ENCODE measurements at places on chromosomes 13 and 19.
A peak's percentile ranks its signal among the peaks of the same experiment; 100 is the strongest.

- no peak for DNase-seq
Observed at GRCh38 chr19:38908911-38909310, 3.1 kb downstream of the CCER2 start.

DNA sequence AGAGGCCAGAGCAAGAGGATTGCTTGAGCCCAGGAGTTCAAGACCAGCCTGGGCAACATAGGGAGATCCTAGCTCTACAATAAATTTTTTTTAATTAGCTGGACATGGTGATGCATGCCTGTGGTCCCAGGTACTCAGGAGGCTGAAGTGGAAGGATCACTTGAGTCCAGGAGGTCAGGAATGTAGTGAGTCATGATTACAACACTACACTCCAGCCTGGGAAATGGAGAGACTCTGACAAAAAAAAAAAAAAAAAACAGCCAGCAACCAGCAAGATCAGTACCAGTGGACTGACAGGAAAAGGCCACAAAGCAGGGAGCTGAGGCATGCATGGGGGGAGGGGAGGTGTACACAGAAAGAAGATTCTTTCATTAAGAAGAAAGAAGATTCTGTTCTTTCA lies 52.7 kb upstream of the RFXAP start:
- DNase-seq = no peak

- DNase-seq = no peak
Observed at GRCh38 chr13:57250472-57250871, 83.5 kb downstream of the PRR20E start.

DNA sequence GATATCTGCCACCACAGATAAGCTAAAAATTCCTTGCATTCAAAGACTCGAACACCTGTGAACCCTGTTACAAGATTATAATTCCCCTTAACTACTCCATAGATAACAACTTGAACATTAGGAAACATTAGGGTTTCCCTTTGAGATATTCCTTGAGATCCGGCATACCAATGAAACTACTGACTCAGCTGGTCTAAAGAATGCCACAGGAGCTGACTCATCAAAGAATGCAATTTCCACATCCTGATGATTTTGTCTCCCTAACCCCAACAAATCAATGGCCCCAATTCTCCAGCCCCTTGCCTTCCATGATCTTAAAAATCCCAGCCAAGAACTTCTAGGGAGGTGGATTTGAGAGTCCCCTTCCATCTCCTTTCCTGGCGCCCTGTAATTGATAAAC lies 35.6 kb upstream of the ZNF599 start:
- no peak for DNase-seq

- DNase-seq = no peak
Observed at GRCh38 chr19:56988299-56988698, 131.5 kb upstream of the USP29 start.

- DNase-seq = peak; percentile 78
Observed at GRCh38 chr19:48419158-48419920, 25.9 kb downstream of the GRIN2D start.

DNA sequence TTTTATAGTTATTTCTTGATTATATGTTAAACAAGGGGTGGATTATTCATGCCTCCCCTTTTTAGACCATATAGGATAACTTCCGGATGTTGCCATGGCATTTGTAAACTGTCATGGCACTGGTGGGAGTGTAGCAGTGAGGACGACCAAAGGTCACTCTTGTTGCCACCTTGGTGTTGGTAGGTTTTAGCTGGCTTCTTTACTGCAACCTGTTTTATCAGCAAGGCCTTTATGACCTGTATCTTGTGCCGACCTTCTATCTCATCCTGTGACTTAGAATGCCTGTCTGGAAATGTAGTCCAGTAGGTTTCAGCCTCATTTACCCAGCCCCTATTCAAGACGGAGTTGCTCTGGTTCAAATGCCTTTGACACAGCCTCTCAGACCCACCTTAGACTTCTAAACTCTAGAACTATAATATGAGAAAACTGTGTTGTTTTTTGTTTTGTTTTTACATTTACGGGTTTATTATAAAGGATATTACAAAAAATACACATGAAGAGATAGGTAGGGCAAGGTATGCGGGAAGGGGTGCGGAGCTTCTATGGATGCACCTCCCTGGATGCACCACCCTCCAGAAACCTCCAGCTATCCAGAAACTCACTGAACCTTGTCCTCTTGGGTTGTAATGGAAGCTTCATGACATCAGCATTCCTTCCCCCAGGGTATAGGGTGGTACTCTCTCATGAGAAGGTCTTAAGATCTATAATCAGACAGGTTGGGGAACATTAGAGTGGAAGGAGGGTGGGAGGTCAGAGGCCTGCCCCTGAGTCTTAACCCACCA lies 15.8 kb upstream of the SPRYD7 start:
- DNase-seq = no peak

DNA sequence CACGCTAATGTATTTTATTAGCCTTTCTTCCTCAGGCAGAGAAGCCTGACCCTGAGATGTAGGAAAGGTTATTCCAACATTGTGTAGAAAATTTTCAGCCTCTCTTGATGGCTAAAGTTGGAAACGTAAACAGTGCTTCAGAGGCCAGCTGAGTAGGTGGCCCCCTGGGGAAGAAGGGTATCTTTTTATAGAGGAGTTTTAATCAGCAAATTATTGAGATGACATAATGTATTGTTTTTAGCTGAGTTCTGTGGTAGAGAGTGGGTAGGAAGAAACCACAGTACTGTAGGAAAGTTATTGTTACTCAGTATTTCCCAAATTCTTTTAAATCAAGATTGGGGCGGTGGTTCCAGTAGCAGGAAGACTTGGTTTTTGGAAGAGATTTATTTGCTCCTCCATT lies 268.8 kb downstream of the DLEU7 start:
- no peak for DNase-seq

DNA sequence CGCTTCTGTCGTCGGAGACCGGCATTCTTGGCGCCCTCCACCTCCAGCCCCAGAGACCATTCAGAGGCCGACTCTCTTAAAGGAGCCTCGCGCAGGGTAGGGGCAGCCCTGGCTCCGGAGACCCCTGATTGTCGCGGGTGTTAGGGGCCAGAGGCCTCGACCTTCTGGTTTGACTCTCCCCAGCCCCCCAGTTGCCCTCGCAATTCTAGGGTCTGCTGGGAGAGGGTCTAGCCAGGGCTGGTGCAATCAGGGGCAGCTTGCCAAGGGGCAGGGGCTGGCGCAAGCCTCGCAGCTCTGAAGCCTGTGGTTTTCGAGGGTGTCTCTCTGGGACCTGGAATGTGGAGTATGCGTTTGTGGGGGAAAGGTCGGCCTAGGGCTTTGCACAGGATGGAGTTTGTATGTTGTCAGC lies 1.6 kb upstream of the SLC7A10 start:
- DNase-seq = no peak

DNA sequence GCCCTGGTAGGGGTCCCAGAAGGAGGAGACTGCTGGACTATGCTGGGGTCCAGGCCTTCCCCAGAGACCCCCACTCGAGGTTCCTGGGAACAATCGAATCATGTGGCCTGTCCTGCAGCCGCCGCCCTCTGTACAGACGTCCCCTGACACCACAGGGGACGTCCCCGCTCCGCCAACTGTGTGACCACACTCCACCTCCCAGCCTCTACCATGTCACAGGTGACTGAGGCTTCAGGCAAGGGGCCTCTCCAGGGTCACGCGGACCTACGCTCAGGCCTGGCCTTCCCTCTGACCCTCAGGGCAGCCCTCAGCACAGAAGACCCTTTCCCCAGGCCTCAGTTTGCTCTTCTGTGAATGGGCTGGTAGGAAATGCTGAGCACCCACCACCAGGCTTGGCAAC lies 13.1 kb upstream of the TMEM161A start:
- DNase-seq = no peak

- DNase-seq = no peak
Observed at GRCh38 chr13:33508060-33508459, 222.5 kb upstream of the STARD13 start.

DNA sequence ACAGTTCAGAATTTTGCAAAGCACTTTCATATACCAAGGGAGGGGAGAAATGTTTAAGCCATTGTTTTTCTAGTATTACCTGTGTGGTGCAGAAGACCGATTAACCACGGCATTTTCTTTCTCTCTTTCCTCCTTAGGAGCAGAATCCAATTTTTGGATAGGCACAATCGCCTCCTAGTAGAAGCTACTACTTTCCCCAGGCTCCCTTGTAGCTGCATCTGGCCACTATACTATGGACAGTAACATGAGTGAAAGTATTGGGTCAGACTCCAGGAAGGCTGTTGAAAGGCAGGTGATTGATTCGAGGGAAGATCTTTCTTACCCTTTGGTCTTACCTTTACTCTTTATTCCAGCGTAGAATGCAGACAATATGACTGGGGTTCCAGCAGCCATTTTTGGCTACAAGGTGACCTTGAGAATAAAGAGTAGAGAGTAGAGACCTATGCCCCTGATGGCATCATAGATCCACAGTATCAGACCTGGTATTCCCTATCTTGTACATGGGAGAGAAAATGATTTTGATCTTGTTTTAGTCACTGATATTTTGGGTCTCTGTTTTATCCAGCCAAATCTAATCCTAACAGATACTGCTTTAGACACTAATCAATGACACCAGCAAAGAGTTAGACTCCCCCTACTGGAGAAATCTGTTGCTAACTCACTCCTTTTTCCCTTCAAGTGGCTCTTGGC lies 77.0 kb downstream of the LRRC63 start:
- DNase-seq = peak; percentile 18

DNA sequence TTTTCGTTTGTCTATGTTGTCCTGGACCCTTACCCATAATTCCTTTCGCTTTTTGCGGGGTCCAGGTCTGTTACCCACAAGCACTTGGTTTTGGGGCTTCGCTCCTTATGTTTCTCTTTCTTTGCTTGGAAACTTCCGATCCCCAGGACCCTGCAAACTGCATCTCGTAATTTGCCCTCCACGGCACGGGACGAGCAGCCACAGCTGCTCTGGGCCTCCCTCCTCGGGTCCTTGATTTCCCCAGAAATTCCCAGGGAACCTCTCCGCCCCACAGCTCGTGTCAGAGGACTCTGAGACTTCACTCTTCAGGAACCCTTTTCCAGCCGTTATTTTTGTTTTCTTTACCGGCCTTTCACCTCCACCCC lies 599 bp downstream of the SNRNP70 start:
- DNase-seq = no peak

DNA sequence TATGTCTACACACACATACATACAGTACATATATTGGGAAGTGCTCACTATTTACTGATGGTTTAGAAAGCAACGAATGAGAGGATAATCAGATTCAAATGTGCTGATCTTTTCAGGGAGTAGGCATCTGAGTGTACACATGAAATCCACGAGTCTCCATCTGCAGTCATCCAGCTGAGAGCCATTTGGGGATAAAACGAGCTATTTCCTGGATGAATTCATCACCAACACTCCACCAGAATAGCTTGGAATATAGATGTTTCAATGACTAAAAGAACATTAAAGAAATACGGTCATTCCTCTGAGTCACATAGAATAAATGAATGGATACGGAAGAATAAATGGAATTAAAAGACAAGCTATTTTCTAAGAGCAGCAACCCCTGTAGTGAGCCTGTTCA lies 721.6 kb upstream of the ARGLU1 start:
- DNase-seq = no peak

DNA sequence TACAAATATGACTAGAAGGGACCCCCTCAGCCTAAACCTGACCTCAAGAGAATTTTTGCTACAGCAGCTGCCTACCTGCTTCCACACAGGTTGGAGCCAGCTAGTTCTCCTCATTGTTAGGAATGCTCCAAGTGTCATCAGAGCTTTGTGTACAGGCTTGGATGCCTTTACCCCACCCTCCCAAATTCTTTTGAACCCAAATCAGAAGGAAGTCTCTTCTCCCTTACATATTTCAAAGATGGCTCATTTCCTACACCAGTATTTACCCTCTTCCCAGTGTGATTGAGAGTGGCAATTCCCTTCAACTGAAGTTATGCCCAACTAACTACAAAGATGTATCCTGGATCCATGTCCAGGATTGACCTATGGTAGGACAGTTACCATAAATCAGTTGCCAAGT lies 323.2 kb downstream of the OXGR1 start:
- no peak for DNase-seq

- no peak for DNase-seq
Observed at GRCh38 chr13:76715621-76716020, 170.6 kb downstream of the KCTD12 start.

- DNase-seq = no peak
Observed at GRCh38 chr19:14563989-14564651, 7.7 kb downstream of the NDUFB7 start.

DNA sequence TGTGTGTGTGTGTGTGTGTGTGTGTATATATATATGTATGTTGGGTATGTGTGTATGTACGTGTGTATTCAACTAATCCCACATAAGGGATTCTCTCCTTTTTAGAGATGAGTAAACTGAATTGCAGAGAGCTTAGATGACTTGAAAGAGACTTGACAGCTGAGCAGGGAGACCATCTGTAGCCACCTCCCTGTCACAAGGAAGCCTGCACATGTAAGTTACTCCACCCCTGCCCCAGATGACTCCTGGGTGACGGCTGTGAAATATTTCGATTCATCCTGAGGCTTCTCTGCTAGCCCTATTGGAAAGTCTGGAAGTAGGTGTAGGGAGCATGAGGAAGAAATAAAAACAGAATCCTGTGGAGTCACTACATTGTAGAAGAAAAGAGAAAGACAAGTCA lies 480.4 kb downstream of the FOXO1 start:
- peak; percentile 49 for DNase-seq

DNA sequence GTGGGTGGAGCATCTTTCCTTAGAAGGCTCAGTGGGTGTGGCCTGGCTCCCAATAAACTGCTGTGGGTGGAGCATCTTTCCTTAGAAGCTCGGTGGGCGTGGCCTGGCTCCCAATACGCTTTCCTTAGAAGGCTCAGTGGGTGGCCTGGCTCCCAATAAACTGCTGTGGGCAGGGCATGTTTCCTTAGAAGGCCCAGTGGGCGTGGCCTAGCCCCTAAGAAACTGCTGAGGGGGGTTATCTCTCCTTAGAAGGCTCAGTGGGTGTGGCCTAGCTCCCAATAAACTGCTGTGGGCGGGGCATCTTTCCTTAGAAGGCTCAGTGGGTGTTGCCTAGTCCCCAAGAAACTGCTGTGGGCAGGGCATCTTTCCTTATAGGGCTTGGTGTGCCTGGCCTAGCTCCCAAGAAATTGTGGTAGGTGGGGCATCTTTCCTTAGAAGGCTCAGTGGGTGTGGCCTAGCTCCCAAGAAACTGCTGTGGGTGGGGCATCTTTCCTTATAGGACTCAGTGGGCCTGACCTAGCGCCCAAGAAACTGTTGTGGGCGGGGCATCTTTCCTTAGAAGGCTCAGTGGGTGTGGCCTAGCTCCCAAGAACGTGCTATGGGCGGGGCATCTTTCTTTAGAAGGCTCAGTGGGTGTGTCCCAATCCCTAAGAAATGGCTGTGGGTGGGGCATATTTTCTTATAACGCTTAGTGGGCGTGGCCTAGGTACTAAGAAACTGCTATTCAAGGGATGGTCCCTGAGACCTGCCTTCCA lies 10.3 kb downstream of the HSH2D start:
- DNase-seq = no peak

GRCh38 chr13:111330066-111330610 lies 9.7 kb downstream of the TEX29 start:
- DNase-seq = no peak

GRCh38 chr13:25213715-25214114 lies 41.6 kb upstream of the AMER2 start:
- DNase-seq = no peak

- DNase-seq = no peak
Observed at GRCh38 chr13:105329359-105329758, 1206.1 kb downstream of the EFNB2 start.

- no peak for DNase-seq
Observed at GRCh38 chr19:47283405-47284059, 8.8 kb downstream of the INAFM1 start.
